SK-N-SH (cell line): ENCODE measurements at places on chromosomes 13 and 19. TPM values are rescaled to one million over a fixed set of nuclear protein-coding genes. Genes with fewer than 3 reads are reported as not detected.
A peak's percentile ranks its signal among the peaks of the same experiment; 100 is the strongest.

Gene DACT3
- 9.5 and 10.6 TPM in 2 replicates for polyA plus RNA-seq

Gene CNN2
- polyA plus RNA-seq: 152 and 279 TPM in 2 replicates

Gene DIRAS1
- 9.0 and 9.7 TPM in 2 replicates for polyA plus RNA-seq

Gene TRAPPC5
- polyA plus RNA-seq: 44.1 and 49.4 TPM in 2 replicates

Gene CD70
- 117 and 142 TPM in 2 replicates for polyA plus RNA-seq

Gene RDH8
- 0.03 TPM in 1 of 2 replicates, not detected in the other for polyA plus RNA-seq

Gene ZNF382
- 2.3 and 3.5 TPM in 2 replicates for polyA plus RNA-seq

Gene ZNF540
- polyA plus RNA-seq: 0.08 TPM in 2 replicates

- no peak overlapping the region for H3K27ac ChIP-seq
- DNase-seq: no peak
- no peaks in the 10 kb centered on the region for H3K36me3 ChIP-seq
- H3K27me3 ChIP-seq: no peaks in the 10 kb centered on the region
- H3K4me1 ChIP-seq: no peaks in the 10 kb centered on the region
Measured at GRCh38 chr13:25684491-25684890, 312.7 kb downstream of the ATP8A2 start.

DNA sequence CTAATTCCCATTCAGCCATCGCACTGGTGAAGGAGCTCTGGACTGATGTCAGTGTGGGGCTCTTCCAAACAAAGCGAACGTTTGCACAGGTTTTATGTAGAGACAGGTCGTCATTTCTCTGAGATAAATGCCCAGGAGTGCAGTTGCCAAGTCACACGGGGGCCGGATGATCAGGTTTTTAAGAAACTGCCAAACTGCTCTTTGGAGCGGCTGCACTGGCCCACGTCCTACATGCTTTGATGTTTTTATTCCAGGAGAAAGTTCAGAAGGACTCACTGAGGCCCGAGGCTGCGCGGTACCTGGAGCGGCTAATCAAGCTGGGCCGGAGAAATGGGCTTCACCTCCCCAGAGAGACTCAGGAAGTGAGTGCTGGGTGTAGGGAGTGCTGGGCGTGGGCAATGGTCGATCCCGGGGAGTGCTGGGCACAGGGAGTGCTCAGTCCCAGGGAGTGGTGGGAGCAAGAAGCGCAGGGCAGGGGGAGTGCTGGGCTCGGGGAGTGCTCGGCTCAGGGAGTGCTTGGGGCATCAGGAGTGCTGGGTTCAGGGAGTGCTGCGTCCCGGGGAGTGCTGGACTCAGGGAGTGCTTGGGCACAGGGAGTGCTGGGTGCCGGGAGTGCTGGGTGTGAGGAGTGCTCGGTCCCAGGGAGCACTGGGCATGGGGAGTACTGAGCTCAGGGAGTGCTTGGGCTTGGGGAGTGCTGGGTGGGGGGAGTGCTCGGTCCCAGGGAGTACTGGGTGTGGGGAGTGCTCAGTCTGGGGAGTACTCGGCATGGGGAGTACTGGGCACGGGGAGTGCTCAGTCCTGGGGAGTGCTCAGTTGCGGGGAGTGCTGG, 10.7 kb downstream of the THOP1 start:
- no peaks in the 10 kb centered on the region for H3K4me1 ChIP-seq
- H3K4me3 ChIP-seq: no peak overlapping the region
- H3K36me3 ChIP-seq: peaks cover 49% of the 10 kb centered on the region; the same call in 1 of the 2 replicates
- DNase-seq: no peak

GRCh38 chr13:36046672-36047071, 84.5 kb downstream of the DCLK1 start:
- no peaks in the 10 kb centered on the region for H3K36me3 ChIP-seq
- no peak for DNase-seq
- H3K27ac ChIP-seq: no peak overlapping the region
- H3K4me1 ChIP-seq: no peaks in the 10 kb centered on the region
- no peak overlapping the region for H3K4me3 ChIP-seq
- H3K27me3 ChIP-seq: no peaks in the 10 kb centered on the region

DNA sequence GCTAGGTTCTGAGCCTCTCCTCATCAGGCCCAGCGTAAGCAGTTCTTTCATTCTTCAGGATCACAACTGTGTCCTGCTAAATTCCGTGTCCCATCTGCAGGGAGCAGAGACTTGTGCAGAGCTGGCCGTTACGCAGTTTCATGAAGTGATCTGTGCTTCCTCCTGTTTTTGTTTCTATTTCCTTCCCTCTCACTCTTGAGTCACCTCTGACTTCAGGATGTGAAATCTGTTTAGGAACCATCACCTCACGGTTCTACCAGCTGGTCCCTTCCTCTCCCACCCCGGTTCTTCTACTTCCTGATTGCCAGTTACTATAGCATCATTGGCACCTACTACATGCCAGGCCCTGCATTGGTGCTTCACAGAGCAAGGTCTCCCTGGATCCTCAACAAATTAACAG, 8.5 kb downstream of the MAU2 start:
- no peak overlapping the region for H3K27ac ChIP-seq
- H3K27me3 ChIP-seq: no peaks in the 10 kb centered on the region
- no peak for DNase-seq
- peaks cover 20% of the 10 kb centered on the region for H3K36me3 ChIP-seq

GRCh38 chr13:113350065-113350937, 13.6 kb downstream of the GRTP1 start:
- H3K4me3 ChIP-seq: no peak overlapping the region
- no peak for DNase-seq
- no peak overlapping the region for H3K27ac ChIP-seq
- no peaks in the 10 kb centered on the region for H3K27me3 ChIP-seq
- H3K4me1 ChIP-seq: no peaks in the 10 kb centered on the region

GRCh38 chr13:78603240-78603957, at the start of gene POU4F1:
Gene POU4F1, minus strand, starts transcription at chr13:78603552. Its CDS starts 226 bp downstream, at chr13:78603326.
- H3K27ac ChIP-seq: no peak within 1 kb of the TSS
- H3K4me1 ChIP-seq: peaks cover 14% of the 10 kb centered on the region; the same call in 1 of the 2 replicates
- H3K27me3 ChIP-seq: peaks cover 93% of the 10 kb centered on the region
- DNase-seq: peak; percentile 90

- no peaks in the 10 kb centered on the region for H3K27me3 ChIP-seq
- DNase-seq: no peak
- H3K4me1 ChIP-seq: peaks cover 11% of the 10 kb centered on the region; the same call in 1 of the 2 replicates
- no peak overlapping the region for H3K4me3 ChIP-seq
Measured at GRCh38 chr19:17942582-17943273, 9.9 kb downstream of the CCDC124 start.

GRCh38 chr13:38814331-38814730, 127.5 kb downstream of the FREM2 start:
- peaks cover 4% of the 10 kb centered on the region; the same call in 1 of the 2 replicates for H3K4me1 ChIP-seq
- H3K27me3 ChIP-seq: no peaks in the 10 kb centered on the region
- no peak for DNase-seq
- H3K27ac ChIP-seq: no peak overlapping the region

- H3K4me1 ChIP-seq: no peaks in the 10 kb centered on the region
- DNase-seq: no peak
- no peaks in the 10 kb centered on the region for H3K27me3 ChIP-seq
- H3K36me3 ChIP-seq: peaks cover 4% of the 10 kb centered on the region; the same call in 1 of the 2 replicates
Measured at GRCh38 chr19:21092109-21092508, 10.1 kb downstream of the ZNF714 start.

DNA sequence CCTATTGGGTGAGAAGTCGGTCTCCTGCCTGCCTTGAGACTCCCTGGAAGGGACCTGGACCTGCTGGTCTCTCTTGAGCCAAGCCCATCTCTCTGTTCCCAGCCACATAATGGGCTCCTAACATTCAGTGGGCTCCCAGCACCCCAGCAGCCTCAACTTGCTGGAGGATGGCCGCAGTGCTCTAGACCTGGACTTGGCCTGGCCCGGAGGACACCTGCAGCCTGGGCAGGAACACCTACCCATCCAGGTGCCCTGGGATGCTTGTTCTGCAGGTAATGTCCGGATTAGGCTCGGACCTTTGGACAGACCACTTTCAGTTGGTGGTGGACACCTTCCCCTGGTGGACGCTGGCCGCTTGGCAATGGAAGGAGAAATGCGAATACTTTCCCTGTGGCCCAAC, 214.6 kb downstream of the URI1 start:
- no peak for DNase-seq
- no peaks in the 10 kb centered on the region for H3K27me3 ChIP-seq
- H3K27ac ChIP-seq: no peak overlapping the region
- no peaks in the 10 kb centered on the region for H3K4me1 ChIP-seq
- no peaks in the 10 kb centered on the region for H3K36me3 ChIP-seq

- H3K27ac ChIP-seq: no peak overlapping the region
- peaks cover 21% of the 10 kb centered on the region for H3K4me1 ChIP-seq
- no peak overlapping the region for H3K4me3 ChIP-seq
- no peak for DNase-seq
Measured at GRCh38 chr13:34152409-34152808, 334.5 kb downstream of the RFC3 start.

GRCh38 chr19:38265921-38266429, 1.6 kb downstream of the SPINT2 start:
- no peak for DNase-seq
- no peak overlapping the region for H3K27ac ChIP-seq
- no peaks in the 10 kb centered on the region for H3K4me1 ChIP-seq
- H3K27me3 ChIP-seq: no peaks in the 10 kb centered on the region
- no peaks in the 10 kb centered on the region for H3K36me3 ChIP-seq
- no peak overlapping the region for H3K4me3 ChIP-seq

DNA sequence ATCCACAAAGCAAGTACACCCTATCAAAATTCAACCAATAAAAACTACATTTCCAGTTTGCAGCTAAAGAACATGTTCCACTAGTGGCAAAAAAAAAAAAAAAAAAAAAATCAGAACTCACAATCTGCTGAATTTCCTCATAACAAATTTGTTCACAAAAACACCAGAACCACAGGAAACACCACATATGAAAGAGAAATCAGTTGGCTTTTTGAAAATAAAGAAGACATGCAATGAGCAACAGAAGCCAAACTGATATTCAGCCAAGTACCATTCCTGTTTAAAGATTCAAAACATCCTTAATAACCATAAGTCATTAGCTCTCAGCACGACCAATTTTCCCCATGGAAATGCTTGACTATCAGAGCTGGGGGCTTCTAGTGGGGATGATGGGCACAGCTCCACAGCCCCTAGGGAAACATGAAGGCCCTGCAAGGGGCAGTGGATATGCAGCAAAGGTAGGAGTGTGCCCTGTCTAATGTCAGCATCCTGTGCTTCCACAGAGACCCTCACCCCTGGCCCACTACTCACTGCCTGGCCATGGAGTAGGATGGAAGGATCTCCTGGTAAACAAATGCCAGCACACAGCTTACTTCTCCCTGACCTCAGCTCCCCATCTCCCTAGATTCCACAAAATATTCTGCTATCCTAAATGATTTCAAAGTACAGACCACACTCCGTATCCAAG, 74.0 kb upstream of the DOCK9 start:
- no peaks in the 10 kb centered on the region for H3K27me3 ChIP-seq
- DNase-seq: no peak
- no peak overlapping the region for H3K27ac ChIP-seq
- H3K4me3 ChIP-seq: no peak overlapping the region
- H3K4me1 ChIP-seq: peaks cover 9% of the 10 kb centered on the region; the same call in 1 of the 2 replicates

DNA sequence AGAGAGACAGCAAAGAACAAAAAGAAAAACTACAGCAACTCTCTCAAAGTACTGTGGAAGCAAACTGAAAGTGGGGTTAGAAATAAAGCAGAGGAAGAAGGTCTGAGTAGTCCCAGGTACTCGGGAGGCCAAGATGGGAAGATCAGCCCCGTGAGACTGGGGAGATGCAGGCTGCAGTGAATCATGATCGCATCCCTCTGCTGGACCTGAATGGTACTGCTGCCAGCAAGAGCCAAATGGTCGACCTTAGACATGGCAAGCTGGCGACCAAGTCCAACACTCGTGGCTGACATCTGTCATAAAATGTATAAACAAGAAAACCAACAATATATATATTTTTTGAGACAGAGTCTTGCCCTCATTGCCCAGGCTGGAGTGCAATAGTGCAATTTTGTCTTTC, 33.7 kb upstream of the ZNF724 start:
- no peaks in the 10 kb centered on the region for H3K4me1 ChIP-seq
- peak; percentile 67 for DNase-seq
- H3K36me3 ChIP-seq: no peaks in the 10 kb centered on the region
- no peak overlapping the region for H3K27ac ChIP-seq
- no peaks in the 10 kb centered on the region for H3K27me3 ChIP-seq

- no peak overlapping the region for H3K27ac ChIP-seq
- DNase-seq: no peak
- no peaks in the 10 kb centered on the region; the same call in 1 of the 2 replicates for H3K4me1 ChIP-seq
- peaks cover 39% of the 10 kb centered on the region; the same call in 1 of the 2 replicates for H3K36me3 ChIP-seq
- H3K27me3 ChIP-seq: no peaks in the 10 kb centered on the region
Measured at GRCh38 chr19:50000841-50001557, 24.2 kb downstream of the VRK3 start.

DNA sequence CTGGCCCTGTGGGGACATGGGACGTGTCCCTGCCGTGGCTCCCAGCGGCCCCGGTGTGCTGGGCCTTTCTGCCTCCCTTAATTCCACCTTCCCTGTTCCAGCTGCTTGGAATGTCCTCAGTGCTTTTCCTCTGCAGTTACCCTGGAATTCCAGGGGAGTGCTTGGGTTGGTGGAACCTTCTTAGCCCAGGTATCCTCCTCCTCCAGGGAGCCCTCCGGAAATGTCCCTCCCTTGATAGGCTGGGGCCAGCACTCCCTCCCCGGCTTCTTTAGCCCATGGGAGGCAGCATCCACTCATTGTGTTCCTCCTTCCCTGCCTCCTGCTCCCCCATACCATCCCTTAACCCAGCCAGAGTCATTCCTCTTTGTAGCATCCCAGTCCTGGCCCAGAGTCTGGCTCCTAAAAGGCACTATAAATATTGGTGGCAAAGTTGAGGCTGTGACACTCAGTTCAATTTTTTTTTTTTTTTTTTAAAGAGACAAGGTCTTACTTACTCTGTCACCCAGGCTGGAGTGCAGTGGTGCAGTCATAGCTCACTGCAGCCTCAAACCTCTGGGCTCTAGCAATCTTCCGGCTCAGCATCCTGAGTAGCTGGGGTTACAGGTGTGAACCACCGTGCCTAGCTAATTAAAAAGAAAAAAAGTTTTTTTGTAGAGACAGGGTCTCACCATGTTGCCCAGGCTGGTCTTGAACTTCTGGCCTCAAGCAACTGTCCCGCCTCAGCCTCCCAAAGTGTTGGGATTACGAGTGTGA, 13.7 kb upstream of the SLC7A10 start:
- peak; percentile 22 for DNase-seq
- H3K27ac ChIP-seq: no peak overlapping the region
- H3K4me1 ChIP-seq: peaks cover 8% of the 10 kb centered on the region; the same call in 1 of the 2 replicates
- H3K4me3 ChIP-seq: no peak overlapping the region
